ENCODE measurements at places on chromosomes 5 and 9.

- DNase-seq, result no peak
These were observed 32.5 kb downstream of the TENT4A start for GRCh38 chr5:6745706-6746222.

DNA sequence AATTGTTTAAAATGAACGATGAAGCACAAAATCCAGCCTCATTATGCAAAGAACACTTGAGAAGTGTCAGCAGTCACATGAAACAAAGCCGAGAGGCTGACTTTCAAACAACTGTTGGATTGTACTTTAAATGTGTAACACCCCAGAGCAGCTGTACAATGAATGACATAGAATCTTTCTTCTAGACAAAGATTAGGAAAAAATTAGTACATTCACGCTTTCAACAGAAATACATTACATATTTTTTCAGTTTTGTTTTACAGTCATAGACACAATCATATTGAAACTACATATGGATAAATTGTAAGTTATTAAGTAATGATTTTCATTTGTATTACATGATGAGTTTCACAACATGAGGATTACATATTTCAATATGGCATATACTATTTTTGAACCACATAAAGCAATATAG, 10.6 kb upstream of the AGXT2 start:
- no peak for DNase-seq

- no peak for DNase-seq
These were observed 30.2 kb upstream of the NRG2 start for GRCh38 chr5:140073296-140073695.

DNA sequence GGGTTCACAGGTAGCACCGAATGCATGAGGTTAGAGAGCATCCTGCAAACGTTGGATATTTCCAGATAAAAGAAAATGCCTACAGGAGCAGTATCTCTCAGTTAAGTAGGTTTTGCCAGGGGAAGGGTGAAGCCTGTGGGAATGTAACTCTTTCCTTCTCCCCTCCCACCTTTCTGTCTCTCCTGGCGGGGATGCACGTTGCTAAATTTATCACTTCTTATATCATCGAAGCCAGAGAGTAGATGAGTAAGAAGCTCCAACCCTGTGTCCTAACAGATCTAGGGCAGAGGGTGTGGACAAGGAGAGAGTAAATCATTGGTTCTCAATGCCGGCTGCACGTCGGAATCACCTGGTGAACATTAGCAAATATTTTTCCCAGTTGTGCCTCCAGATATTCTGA, 457.5 kb downstream of the ENC1 start:
- DNase-seq, result no peak

DNA sequence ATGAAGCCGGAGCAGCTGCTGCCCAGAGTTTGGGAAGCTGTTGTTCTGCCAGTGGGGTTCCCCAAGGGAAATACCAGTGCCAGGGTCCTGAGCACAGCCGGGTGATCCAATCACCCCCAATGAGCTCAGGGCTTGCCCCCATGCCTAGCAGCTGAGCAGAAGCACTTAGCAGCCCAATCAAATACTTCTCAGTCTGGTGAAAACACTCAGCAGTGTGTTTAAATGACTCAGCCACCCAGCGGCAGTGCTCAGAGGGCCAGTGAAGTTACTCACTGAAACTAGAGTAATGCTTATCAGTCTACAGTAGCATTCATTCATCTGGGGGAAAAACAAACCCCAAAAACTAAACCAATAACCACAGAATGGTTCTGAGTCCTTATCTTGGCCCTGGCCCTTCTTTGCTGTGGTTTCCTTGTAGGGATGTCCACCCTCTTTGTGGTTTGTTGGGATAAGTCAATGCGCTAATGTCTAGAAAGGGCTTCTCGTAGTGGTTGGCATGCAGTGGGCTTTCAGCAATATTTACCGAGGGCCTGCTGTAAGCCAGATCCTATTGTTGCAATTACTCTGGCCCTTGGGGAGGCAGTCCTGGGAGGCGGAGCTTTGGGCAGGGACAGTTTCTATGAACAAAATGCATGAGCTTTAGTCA, 43.1 kb downstream of the LHX2 start:
- no peak for DNase-seq

GRCh38 chr5:175659546-175660253, 1.8 kb downstream of the HRH2 start:
- no peak for DNase-seq

GRCh38 chr9:100739666-100740065, 161.8 kb downstream of the CAVIN4 start:
- DNase-seq, result no peak

GRCh38 chr5:72377910-72378638, 57.9 kb downstream of the PTCD2 start:
- DNase-seq, result peak; percentile 85

GRCh38 chr9:37740631-37741328, 12.8 kb upstream of the TRMT10B start:
- DNase-seq, result no peak

GRCh38 chr5:124721229-124721735, 25.2 kb downstream of the ZNF608 start:
- DNase-seq, result no peak

DNA sequence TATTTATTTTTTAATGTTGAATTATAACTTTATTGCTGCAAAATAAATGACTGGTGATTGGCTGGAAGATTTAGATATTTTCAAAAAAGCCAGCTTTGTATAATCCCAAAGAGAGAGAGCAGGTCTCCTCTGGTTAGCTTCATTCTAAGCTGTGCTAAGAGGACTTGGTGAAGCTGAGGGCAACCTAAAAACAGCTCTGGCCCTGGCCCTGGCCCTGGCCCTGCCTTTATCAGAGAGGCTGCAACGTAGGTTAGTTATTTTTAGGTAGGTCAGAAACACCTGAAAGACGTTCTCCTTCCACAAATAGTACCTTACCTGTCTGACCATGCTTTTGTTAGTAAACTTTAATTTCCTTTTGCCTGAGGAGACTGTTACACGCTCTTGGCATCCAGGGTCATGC, 58.7 kb downstream of the KLF9 start:
- DNase-seq, result no peak

GRCh38 chr5:133252133-133252480, 200.3 kb downstream of the HSPA4 start:
- no peak for DNase-seq

GRCh38 chr5:73321757-73322436, 126.7 kb downstream of the FOXD1 start:
- DNase-seq, result no peak

DNA sequence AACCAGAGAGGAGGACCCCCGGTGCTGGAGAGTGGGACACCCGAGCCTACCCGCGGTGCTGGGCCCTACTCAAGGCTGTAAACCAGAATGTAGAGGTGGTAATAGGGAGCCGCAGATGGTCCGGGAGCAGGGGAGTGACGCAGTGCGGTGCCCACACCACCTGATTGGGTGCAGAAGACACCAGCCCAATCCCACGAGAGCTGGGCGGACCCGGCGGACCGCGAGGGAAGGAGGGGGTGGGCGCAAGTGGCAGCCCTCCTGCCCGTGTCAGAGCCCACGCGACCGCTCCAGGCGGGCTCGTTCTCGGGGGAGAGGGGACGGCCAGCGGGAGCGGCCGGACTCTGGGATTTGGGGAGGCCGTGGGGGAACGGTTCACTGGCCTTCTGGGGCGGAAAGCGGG, 71.2 kb downstream of the C9orf50 start:
- peak; percentile 73 for DNase-seq

GRCh38 chr9:123865226-123866000, 64.5 kb downstream of the DENND1A start:
- DNase-seq, result no peak

DNA sequence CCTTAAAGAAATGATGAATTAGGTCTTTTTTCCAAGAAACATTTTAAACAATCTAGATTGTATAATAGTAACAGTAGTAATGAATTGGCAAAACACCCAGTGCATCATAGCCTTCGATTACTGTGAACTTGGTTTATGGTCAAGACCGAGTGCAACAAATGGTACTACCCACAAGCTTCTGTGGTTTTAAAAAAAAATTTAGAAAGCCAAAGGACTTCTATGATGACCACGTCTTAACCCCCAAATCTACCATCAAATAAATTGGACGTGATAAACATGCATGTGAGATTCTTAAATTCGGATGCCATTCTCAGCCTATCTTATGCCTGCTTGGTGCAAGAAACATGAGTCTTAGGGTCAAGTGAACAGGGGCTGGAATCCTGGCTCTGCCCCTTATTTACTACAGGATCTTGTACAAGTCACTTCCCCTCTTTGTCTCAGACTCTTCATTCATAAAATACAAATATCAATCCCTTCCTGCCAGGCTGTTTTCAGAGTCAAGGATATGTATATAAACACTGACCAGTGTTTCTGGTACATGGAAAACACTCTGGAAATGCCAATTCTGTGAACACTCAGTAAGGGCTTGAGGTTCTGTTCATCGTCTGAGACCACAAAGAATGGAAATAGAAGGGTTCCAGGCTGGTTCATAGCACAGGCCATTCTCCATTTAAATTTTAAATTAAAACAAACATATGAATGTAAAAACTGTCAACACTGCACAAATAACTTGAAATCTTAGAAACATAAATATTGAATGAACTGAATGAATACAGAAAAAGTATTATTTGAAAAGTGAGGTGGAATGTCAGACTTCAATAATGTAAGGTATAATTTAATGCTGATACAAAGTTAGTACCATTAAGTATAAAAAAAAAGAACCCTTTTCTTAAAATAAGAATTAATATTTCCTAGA, 107.8 kb downstream of the NR6A1 start:
- no peak for DNase-seq

- DNase-seq, result no peak
These were observed 15.0 kb upstream of the TEX48 start for GRCh38 chr9:114696814-114697544.

DNA sequence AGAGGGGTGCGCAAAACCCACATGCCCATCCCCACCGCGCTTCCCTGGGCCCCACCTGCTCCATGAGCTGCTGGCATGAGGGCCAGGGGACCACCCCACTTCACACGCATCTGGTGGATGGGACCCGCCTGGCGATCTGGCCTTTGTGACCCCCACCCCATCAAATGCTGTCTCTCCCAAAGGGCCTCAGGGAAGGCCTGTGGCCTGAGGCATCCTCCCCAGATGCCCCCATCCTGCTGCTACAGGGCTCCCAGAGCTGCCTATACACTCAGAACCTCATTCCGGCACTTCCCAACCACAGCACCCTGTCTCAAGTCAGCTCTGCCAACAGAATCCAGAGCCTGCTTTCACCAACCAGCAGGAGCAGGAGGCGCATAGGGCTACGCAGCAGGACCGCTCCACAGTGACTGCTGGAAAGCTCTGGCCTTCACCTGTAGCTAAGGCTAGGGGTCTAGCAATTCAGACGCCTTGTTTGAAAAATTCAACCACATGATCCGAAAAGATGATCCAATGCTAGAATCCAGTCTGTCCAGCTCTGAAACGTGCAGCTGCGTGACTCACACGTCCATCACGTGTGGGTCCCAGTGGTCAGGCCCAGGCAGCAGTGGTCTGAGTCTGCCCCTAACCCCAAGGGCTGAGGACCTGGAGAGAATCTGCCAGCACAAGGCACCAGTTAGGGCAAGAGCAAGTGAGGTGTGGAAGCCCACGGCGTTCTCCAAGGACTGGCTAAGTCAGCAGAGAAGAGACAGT, 1.4 kb upstream of the SNAPC4 start:
- no peak for DNase-seq

DNA sequence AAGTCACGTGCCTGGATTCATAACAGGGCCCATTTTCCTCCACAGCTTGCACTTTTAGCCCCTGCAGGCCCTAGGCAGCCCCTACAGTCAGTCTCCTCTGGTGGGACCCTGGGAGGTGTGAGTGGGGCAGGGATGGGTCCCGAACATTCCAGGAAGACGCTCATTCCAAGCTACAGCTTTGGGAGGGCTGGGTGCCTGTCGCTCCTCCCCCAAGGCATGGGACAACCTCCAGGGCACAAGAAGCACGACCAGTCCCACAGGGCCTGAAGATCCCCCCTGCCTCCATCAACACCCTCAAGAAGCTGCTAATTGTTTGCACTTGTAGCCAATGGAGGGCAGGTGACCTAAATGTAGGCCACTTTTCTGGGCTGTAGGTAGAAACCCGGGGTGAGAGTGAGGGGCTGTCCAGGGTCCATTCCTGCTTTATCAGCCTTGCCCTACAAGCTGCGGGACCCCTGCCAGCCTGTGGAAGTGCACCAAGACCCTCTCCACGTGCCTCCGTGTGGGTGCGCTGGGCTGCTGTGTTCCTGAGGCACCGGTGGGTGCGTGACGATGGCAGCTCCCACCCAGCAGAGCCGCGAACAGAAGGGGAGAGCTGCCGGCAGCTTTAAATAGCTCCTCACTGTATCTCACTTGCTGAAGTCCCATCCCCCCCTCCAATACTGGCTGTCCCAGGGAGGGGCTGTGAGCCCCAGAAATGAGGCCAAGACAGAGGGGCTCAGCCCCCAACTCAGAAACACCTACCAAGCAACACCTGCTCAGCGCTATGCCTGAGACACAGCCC, 91.9 kb upstream of the ARAP3 start:
- DNase-seq, result no peak

DNA sequence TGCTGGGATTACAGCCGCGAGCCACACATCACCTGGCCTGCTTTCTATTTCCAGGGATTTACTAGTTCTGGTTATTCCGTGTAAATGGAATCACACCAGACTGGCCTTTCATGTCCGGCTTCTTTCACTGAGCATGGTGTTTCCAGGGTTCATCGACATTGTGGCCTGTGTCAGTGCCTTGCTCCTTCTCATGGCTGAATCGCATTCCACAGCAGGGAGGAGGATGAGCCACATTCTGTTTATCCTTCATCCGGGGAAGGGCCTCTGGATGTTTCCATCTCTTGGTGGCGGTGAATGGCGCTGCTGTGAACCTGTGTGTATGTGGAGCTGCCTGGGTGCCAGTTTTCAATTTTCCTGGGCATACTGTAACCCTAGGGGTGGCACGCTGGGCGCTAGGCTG, 58.7 kb upstream of the RNU6ATAC start:
- no peak for DNase-seq

DNA sequence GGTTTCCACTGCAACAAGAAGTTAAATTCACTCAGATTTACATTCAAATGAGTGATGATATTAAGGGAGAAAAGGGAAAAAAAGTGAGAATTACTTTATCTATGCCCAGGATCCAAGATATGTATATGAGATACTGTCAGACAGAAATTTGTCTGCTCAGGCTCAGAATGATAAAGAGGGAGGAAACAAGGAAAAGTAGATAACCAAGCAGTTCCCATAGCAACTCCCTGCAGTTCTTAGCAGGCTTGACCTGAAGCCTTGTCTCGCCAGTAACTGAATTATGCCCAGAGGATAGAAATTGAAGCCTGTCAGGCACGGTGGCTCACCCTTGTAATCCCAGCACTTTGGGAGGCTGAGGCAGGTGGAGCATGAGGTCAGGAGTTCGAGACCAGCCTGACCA, 304.4 kb downstream of the TLE1 start:
- no peak for DNase-seq

- no peak for DNase-seq
These were observed 5.3 kb downstream of the PRELID2 start for GRCh38 chr5:145829708-145830361.
